Left ventricle myocardium inferior (tissue), 1 donor: ENCODE measurements at places on chromosomes 12 and 14. TPM values are rescaled to one million over a fixed set of nuclear protein-coding genes. Genes with fewer than 3 reads are reported as not detected.

The CRADD gene
- total RNA-seq = 46.4 TPM

GRCh38 chr12:127731657-127732056, 535.3 kb upstream of the TMEM132C start:
- no peak overlapping the region for H3K27ac ChIP-seq
- H3K4me1 ChIP-seq = no peaks in the 10 kb centered on the region
- H3K4me3 ChIP-seq = no peak overlapping the region
- no peaks in the 10 kb centered on the region for H3K36me3 ChIP-seq
- H3K27me3 ChIP-seq = no peaks in the 10 kb centered on the region

GRCh38 chr12:17015501-17015900, 409.5 kb upstream of the LMO3 start:
- H3K27me3 ChIP-seq = no peaks in the 10 kb centered on the region
- H3K36me3 ChIP-seq = no peaks in the 10 kb centered on the region
- H3K27ac ChIP-seq = no peak overlapping the region
- no peak overlapping the region for H3K4me3 ChIP-seq
- DNase-seq = no peak
- H3K4me1 ChIP-seq = no peaks in the 10 kb centered on the region

GRCh38 chr14:25259470-25259869, 209.5 kb upstream of the STXBP6 start:
- no peak overlapping the region for H3K27ac ChIP-seq
- no peak overlapping the region for H3K4me3 ChIP-seq
- no peaks in the 10 kb centered on the region for H3K4me1 ChIP-seq
- no peaks in the 10 kb centered on the region for H3K36me3 ChIP-seq

DNA sequence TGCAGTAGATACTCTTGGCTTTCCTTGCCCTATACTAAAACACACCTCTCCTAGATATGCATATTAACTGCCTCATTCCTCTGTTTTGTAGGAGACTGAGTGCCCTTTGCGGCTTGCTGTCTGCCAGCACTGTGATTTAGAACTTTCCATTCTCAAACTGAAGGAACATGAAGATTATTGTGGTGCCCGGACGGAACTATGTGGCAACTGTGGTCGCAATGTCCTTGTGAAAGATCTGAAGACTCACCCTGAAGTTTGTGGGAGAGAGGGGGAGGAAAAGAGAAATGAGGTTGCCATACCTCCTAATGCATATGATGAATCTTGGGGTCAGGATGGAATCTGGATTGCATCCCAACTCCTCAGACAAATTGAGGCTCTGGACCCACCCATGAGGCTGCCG, 15.4 kb downstream of the TRAFD1 start:
- H3K4me1 ChIP-seq = no peaks in the 10 kb centered on the region
- DNase-seq = no peak

DNA sequence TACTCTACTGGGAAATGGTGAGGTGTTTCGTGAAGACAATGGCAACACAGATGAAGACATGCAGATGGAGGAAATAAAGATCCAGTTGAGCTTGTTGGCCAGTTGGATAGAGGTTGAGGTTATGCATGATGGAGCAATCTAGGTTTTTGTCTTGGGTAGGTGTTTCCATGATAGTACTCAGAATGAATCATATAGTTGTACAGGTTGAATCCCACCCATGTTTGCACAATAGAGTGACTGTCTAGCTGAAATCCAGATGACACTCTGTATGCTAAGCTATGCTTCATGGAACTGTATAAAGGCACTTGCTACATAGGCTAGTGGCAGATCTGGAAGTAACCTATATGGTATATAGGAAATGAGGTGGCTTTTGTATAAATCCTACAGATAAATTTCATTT, 264.9 kb downstream of the NAV3 start:
- H3K27me3 ChIP-seq = no peaks in the 10 kb centered on the region
- H3K36me3 ChIP-seq = no peaks in the 10 kb centered on the region
- no peaks in the 10 kb centered on the region for H3K4me1 ChIP-seq
- H3K4me3 ChIP-seq = no peak overlapping the region
- DNase-seq = no peak
- H3K27ac ChIP-seq = no peak overlapping the region

The COX8C gene
- total RNA-seq = 1.3 TPM

DNA sequence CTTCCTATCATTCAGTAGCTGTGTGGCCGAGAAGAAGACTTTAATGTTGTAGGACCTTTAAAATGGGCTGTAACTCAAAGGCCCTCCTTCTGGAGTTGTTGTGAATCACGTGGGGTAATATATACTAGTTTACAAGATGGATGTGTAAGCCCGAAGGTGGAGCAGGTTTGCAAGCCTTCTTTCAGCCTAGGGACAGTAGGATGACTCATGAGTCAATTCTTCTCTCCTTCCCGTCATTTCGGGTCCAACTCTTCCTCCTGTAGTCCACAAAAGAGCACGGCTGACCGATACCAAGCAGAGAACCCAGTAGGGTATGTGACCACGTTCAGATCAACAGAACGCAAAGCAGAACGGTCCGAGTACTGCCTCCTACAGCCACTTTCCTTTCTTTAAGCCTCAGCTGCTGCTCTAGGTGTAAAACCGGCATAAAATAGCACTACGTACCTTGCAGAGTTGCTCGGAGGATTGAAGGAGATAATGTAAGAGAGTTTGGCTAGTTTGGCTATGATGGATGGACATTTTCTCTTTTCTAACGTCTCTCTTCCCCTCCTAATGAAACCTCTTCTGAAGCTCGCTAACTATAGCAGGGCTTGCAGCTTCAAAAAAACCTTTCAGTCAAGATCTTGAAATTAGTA, 1.3 kb upstream of the RASSF3 start:
- peak overlapping the region; percentile 98 for H3K27ac ChIP-seq
- H3K27me3 ChIP-seq = no peaks in the 10 kb centered on the region
- peak overlapping the region; percentile 98 for H3K4me3 ChIP-seq
- no peak for DNase-seq
- H3K36me3 ChIP-seq = no peaks in the 10 kb centered on the region

The CRIP2 gene
- 1,068 TPM for total RNA-seq

The WDHD1 gene
- 1.3 TPM for total RNA-seq

DNA sequence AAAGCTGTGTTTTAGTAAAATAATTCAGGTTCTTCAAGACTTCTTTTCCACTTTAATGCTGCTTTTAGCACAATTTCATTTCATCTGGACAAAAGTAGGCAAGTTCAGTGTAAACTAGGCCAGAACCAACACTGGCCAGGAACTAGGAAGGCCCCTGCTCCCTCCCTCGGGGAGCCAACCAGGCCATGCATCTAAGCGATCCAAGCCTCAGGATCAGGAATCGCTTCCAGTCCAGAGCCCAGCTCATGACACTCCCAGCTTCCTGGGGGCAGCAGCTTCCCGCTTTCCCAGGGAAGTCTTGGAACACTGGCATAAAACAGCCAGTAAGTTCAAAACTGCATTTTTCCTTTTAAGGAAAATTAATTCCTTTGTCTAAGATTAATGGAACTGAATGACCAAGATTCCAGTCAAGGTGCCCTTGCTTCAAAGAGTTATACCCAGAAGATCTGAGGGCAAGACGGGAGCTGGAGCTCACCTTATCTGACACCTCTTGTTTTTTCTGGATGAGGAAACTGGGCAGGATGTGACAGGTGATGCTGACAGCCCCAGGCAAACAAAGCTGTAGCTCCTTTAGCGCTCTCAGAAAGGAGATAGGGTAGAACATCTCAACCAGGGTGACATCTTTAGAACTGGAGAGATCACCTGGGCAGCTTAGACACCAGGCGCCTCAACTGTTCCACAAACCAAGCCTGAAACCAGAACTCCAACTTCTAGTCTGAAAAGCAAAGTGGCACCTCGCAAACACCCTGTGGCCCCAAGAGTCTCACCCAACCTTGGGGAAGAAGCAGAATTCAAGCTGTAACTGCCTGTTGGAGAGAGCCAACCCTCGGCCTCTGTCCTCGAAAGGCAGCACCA, 61.4 kb upstream of the PNMA1 start:
- H3K27me3 ChIP-seq = no peaks in the 10 kb centered on the region
- H3K4me3 ChIP-seq = no peak overlapping the region
- no peak for DNase-seq
- no peaks in the 10 kb centered on the region for H3K36me3 ChIP-seq
- peak overlapping the region; percentile 61 for H3K27ac ChIP-seq

GRCh38 chr12:75289753-75290152, 40.4 kb downstream of the CAPS2 start:
- H3K4me3 ChIP-seq = no peak overlapping the region
- no peak for DNase-seq
- no peaks in the 10 kb centered on the region for H3K4me1 ChIP-seq

DNA sequence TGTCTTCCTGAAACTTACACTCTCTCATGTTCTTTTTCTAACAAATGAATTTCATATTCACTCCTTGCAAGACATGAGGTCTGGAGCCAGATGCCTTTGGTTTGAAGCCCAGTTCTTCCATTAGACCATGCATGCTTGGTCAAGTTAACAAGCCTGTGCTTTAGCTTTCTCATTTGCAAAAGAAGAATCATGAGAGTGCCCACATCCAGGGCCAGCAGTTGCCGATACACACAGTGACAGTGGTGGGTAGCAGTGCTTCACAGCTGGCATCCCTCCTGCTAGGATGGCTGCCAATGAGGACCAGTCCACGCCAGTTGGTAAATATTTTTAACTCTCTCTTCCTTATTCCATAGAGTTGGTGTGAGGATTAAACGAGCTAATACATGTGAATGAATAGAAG, 163.1 kb downstream of the PHLDA1 start:
- peak; percentile 26 for DNase-seq
- H3K4me3 ChIP-seq = no peak overlapping the region
- no peaks in the 10 kb centered on the region for H3K27me3 ChIP-seq
- H3K27ac ChIP-seq = no peak overlapping the region
- peaks cover 7% of the 10 kb centered on the region for H3K4me1 ChIP-seq
- no peaks in the 10 kb centered on the region for H3K36me3 ChIP-seq

The GDF3 gene
- 0.19 TPM for total RNA-seq

- DNase-seq = peak; percentile 34
- H3K4me1 ChIP-seq = peaks cover 23% of the 10 kb centered on the region
- H3K27ac ChIP-seq = peak overlapping the region; percentile 59
- H3K36me3 ChIP-seq = peaks cover 60% of the 10 kb centered on the region
Measured at GRCh38 chr14:90288651-90289355, 32.5 kb downstream of the PSMC1 start.

DNA sequence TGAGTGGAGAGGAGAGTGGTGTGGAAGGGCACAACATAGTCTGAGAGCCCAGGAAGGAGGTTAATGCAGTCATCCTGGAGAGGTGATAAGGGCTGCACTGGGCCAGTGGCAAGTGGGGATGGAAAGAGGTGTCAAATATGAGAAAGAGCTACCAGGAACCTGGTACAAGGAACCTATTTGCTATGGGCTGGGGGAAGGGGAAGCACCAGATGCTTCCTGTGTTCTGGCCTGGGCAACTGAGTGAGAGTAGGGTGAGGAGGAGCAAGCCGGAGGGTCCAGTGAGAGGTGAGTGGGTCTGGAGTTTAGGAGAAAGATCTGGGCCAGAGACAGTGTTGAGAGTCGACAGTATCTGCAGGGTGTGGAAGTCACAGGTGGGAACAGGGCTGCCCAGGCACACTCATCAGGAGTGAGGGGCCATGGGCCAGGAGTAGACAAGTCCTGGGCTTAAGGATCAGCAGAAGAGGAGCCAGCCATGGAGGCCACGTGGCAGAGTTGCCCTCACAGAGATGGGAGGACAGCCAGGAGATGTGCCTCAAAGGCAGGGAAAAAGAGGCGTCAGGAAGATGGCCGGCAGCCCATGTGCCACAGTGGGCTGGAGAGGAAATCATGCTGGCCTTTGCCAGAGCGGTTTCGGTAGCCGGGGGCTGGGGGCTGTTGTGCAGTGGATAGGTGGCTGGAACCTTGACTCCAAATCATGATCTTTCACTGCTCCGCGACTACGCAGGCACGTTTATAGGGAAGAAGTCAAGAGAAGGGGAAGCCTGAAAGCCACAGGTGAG, 2.9 kb upstream of the AQP6 start:
- H3K27me3 ChIP-seq = peaks cover 58% of the 10 kb centered on the region
- no peak overlapping the region for H3K4me3 ChIP-seq
- no peak for DNase-seq
- H3K4me1 ChIP-seq = peaks cover 22% of the 10 kb centered on the region

The INF2 gene
- 28.5 TPM for total RNA-seq

- no peak for DNase-seq
- no peak overlapping the region for H3K27ac ChIP-seq
- H3K4me1 ChIP-seq = peaks cover 18% of the 10 kb centered on the region
- H3K36me3 ChIP-seq = no peaks in the 10 kb centered on the region
- no peaks in the 10 kb centered on the region for H3K27me3 ChIP-seq
Measured at GRCh38 chr12:1173781-1174617, 183.0 kb downstream of the ERC1 start.

The SLC8A3 gene
- 0.05 TPM for total RNA-seq

DNA sequence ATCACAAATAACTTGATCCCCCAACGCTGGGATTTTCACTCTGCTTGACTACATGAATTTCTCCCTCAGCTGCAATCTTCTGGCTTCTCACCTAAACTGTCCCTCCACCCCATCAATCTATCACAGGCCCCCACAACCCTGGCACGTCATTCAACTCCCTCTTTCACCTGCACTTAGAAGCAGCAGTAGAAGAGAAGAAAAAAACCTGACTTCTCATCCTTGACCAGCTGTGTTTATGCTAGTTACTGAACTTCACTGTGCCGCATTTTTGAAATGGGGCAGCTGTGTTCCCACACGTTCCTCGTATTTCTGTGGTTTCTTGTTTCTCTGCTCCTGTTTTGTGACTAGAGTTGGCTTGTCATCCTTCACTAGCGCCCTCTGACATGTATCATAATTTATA, 35.0 kb downstream of the ITPR2 start:
- H3K27ac ChIP-seq = no peak overlapping the region
- peaks cover 2% of the 10 kb centered on the region for H3K4me1 ChIP-seq
- DNase-seq = no peak
- H3K36me3 ChIP-seq = no peaks in the 10 kb centered on the region
